ENCODE measurements at places on chromosomes 5 and 9.

- no peak for DNase-seq
Measured at GRCh38 chr5:82815871-82816270, 261.3 kb downstream of the TMEM167A start.

DNA sequence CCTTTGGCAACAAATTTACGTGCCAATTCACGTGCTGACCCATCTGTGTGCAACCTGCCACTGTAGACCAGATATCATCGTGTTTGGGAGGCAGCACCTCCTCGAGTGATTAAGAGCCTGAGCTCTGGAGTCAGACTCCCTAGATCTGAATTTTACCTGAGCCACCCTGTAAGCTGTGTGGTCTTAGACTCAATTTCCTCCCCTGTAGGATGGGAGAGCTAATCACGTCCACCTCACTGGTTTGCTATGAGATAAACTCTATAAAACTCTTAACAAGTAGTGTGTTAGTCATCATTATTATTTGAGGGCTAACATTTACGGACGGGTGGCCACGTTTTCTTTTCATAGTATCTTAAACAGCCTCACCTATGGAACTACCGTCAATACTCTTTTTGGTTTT, 220.0 kb upstream of the ADAMTSL1 start:
- no peak for DNase-seq

- no peak for DNase-seq
Measured at GRCh38 chr5:104062621-104063377, 500.2 kb upstream of the NUDT12 start.

DNA sequence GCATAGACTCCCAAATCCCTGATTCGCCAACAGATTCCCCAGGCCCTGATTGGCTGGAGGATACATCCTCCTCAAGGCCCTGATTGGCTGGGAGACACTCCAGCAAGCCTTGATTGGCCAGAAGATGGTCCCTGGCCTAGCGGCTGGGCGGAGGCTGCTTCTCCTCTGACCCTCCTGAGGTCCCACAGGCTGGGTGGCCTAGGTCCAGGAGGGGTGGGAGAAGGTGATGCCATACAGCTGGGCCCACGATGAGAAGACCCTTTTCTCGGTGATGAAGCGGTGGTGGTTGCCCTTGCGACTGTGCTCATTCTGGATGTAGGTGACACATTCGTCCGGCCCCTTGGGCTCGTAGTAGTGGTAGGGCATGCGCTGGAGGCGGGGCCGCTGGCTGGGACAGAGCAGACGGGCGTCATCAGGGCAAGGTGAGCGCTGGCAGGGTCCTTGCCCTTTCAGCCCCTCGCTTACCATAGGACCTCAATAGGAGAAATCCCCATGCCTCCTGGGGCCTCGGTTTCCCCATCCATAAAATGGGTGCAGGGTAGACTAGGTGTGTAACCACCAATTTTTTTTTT, 9.0 kb upstream of the AK1 start:
- DNase-seq, result no peak

GRCh38 chr5:90983148-90983547, 400.0 kb downstream of the ARRDC3 start:
- DNase-seq, result no peak

GRCh38 chr5:174288439-174288838, 242.9 kb downstream of the NSG2 start:
- DNase-seq, result no peak

GRCh38 chr5:85109616-85110015, 724.9 kb upstream of the EDIL3 start:
- DNase-seq, result no peak

- DNase-seq, result no peak
Measured at GRCh38 chr5:145221416-145221815, 613.7 kb downstream of the PRELID2 start.

- DNase-seq, result no peak
Measured at GRCh38 chr5:174175716-174176268, 130.3 kb downstream of the NSG2 start.

GRCh38 chr9:74742792-74743730, 144.7 kb downstream of the TRPM6 start:
- no peak for DNase-seq

Data from stimulated activated CD4-positive, alpha-beta T cell treated with anti-CD3 and anti-CD28 coated beads, Interleukin-15, amount 100 ng/mL, for 1 hour (primary cell).